Activated CD4-positive, alpha-beta T cell treated with anti-CD3 and anti-CD28 coated beads for 36 hours (primary cell): ENCODE measurements at places on chromosomes 6 and 20.

DNA sequence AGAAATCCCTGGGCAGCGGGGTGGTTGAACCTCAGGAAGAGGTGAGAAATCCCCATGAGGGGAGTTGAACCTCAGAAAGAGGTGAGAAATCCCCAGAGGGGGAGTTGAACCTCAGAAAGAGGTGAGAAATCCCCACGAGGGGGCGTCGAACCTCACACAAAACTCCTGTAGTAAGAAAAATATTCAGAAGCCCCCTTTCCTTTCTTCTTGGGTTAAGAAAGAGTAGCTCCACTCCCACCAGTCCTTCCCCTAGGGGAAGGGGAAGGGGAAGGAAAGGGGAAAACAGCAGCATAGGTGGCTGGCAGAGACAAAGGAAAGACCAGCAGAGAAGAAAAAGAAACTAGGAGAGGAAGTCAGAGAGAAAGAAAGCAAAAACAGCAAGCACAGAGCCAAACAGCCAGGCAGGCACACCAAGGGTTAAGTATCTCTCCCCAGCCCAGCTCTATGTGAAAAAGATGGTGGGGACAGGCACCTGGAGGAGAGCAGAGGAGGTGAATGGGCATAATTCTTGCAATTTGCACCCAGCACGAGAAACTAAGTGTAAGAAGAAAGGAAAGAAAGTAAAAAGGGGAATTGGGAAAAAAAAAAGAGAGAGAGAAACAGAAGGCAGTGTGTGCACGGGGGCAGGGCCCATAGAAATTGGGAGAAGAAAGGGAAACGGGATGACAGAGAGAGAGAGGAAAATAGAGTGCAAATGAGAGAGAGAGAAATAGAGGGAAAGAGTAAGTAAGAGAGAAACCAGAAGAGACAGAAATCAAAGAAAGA lies 88.2 kb downstream of the PLG start:
- peak; percentile 8 for DNase-seq

DNA sequence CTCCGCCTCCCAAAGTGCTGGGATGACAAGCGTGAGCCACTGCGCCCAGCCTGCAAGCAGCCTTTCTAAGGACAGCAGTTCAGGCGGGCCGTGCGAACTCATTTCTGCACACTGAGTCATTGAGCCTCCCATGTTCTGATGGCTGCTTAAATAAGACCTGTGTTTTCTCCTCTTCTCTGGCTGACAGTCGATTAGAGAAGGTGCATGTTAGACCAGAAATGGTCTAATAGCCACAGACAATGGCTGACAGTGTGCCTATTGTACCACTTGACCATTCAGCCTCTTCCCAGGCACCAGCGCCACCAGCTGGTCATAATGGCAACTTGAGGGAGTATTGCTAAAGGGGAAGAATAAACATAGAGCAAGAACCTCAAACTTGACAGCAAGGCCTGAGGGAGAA lies 6.2 kb downstream of the CST11 start:
- DNase-seq: peak; percentile 62

DNA sequence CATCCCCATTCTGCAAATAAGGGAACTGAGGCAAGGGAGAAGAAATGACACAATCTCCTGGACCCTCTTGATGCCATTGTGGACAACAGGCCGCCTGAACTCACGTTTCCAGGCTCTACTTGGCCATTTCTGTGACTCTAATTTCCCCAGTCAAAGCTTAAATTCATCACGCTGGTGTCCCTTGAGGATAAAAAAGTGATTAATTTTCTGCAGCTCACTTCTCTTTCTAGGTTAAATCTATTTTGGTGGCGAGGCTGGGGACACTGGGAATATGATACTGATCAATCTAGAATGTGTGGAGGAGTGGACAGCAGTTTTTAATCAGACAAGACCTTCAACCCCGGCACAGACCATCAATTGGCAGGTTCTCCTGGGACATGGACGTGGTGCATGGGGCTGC lies 168.2 kb upstream of the SULF2 start:
- no peak for DNase-seq

DNA sequence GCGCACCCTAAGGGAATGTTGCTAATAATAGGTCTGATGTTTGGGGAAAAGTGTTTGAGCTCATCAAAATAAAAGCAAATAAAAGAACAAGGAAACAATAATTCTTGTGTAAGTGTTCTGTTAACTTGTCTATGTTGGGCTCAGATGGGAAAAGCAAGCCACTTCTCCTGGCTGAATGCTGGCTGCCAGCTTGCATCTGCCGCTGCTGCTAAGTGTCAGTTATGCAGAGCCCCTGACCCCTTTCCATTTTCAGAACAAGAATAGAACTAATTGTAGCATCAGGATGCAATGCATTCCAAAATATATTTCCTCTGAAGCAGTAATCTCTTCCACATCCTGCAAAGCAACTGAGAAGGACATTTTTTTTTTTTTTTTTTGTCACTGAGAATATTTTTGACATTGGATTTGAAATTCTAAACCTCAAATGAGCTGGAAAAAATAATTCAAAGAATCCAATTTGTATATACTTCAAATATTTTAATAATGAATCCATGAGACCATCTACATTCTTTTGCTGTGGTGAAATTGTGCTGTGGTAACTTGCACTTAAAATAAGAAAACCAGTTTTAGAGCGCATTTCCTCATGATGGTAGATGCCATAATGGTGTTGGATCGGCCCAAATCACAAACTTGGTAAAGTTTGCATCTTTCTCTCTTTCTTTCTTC lies 43.9 kb upstream of the DEK start:
- DNase-seq: no peak

DNA sequence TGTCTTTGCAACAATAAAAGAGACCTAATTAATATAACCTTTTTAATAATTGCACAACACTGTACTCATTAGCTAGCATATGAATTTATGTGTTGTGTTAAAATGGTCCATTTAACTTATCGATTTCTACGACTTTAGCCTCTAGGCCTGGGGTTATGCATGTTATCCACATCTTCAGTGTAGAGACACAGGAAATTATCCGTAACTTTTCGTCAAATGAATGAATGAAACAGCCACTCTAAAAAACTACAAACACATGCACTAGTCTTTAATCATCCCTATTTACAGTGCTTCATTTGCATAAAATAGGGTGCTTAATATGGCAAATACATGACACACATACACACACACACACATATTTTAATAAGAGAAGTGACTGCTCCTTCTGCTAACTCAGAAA lies 22.3 kb upstream of the LMBRD1 start:
- no peak for DNase-seq

- no peak for DNase-seq
These were observed 2.4 kb downstream of the PREP start for GRCh38 chr6:105400501-105400900.

- DNase-seq: no peak
These were observed 128.3 kb downstream of the TAF4 start for GRCh38 chr20:61937146-61937962.

DNA sequence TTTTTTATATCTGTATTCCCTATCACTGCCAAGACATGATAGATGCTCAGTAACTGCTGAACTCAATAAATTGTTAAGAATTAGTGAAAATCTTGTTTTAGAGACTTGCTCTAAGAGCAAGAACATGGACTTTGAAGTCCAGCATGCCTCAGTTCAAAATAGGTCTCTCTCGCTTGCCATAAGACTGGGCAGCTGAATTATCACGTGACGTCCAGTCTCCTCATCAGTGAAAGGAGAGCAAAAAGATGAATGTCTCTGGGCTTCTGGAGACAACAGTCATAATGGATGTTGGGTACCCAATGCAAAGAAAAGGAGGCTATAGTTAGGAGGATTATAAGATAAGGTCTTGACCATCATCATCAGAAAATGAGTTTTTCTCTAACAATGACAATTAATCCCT lies 82.1 kb downstream of the IYD start:
- DNase-seq: no peak
